ENCODE measurements at places on chromosomes 7 and 10.

GRCh38 chr10:14003517-14004184, 327.1 kb downstream of the FRMD4A start:
- DNase-seq = no peak

DNA sequence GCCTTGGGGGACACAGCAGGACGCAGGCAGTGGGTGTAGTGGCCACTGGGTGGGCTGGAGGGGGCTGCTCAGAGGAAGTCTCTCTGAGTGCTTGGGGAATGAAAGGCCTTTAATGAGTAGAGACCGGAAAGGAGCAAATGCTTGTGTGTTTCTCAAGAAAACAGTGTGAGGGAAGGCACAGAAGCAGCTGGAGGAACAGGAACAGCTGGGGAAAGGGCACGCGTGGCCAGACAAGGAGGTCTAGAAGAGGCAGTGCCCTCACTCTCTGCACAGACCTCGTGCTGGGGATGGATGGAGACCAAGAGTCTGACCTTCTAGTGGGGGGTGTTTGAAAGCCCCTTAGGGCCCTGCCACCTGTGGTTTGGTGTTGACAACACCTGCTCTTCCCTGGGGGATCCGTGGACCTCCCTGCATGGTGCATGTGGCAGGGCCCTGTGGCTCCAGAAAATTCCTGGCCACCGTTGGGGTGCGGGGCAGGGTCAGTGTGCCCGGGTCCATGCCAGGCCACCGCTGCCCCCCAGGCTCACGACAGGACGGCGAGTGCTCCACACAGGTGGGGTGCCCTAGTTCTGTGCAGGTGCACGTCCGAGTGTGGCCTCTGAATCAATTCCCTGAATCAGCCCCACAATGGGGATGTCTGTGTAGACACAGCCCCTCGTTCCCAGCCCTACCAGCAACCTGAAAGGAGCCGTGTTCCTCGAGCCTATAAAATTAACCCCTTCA, 25.9 kb upstream of the FAM20C start:
- no peak for DNase-seq

DNA sequence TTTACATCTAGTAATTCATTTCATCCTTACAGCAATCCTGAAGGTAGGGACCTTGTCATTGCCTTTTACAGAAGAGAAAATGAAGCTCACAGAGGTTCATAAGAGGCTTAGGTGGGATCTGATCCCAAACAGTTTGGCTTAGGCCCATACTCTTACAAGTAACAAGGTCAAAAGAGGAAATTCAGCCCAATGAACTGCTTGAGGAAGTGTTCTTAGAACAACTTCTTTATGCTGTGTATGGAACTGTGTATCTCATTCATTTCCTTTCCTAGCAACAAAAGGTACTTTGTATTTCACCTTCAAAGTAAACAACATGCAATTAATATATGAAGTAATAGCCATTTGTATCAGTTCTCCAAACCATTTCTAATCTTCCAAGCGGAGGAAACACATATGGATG, 79.3 kb downstream of the AVL9 start:
- DNase-seq = no peak

DNA sequence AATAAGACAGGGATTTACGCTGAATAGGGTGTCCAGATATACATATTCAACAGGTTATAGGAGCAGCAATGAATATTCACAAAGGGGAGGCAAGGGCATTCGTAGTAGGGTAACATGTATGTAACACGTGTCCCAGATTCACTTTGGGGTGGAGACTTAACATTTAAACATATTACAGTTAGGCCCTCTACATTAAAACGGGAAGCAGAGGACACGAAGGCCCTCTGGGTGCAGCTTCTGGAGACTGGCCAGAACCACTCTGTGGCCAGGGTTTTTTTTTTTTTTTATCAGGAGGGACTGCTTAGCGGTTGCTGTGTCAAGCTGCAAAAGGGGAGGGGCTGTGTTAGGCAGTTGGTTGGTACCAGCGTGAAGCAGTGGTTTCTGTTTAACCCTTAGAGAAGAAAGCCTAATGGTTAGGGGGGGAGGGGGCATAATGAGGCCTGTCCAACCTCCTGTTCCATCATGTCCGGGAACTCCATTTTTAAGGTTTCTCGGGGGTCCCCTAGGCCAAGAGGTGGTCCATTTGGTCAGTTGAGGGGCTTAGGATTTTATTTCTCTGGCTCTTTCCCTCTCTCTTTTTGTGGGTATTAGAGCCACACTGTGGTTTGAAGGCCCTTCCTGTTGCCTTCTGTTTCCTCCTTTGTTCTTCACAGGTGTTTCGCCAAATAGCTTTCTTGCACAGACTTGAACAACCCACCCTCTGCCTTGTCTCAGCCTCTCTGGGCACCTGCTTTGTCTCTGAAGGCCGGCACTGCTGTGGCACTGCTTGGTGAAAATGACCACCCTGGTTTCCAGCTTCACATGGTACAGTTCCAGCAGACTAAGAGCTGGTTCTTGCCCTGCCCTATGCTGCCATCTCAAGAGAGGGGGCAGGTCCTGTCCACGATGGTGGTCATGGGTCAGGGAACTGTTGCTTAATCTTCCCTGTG, 26.4 kb downstream of the PRF1 start:
- no peak for DNase-seq

DNA sequence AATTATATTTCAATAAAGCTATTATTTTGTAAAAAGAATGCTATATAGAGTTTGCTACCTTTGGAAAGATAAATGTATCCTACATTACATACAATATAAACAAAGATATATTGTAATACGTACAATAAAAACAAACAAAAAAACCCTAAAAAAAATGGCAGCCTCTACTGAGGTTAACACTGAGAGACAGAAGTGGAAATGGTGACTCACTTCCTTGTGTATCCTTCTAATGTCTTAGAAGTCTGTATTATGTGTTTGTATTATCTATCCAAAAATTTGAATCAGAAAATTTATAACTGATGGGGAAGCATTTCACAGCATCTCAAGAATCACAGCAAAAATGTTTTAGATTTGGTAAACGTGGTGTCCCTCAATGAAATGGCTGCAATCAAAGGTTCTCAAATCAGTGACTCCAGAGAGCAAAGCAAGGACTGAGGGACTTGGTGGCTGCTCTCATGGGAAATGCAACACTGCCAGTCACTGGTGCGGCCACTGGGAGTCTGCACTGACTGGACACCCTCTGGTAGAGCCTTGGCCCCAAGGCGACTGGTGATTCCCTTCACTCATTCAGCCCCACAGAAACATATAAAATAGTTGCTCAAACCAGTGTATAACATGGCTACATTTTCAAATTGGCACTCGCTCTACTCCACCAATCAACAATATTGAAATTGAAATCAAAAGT, 53.8 kb downstream of the PANK1 start:
- DNase-seq = no peak

DNA sequence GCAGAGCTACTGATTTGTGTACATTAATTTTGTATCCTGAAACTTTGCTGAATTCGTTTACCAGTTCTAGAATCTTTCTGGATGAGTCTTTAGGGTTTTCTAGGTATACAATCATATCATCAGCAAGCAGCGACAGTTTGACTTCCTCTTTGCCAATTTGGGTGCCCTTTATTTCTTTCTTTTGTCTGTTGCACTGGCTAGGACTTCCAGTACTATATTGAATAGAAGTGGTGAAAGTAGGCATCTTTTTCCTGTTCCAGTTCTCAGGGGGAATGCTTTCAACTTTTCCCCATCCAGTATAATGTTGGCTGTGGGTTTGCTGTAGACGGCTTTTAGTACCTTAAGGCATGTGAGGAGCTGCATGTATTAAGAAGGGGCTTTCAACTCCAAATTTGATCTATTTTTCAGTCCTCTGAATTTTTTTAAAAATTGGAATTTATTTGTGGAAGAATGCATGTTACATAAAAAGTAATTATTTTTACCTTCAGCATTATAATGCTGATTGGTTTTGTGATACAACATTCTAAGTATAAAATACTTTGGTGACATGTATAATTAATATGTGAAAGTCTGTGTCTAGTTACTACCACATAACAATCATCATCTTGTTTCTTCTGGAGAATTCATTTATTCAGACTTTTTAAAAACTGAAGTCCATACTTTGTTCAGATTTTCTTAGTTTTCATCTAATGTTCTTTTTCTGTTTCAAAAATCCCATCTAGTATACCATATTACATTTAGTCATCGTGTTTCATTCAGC, 49.6 kb downstream of the CPED1 start:
- DNase-seq = no peak

- DNase-seq = no peak
These were observed 155.1 kb downstream of the BICC1 start for GRCh38 chr10:58667658-58668310.

Data from left renal cortex interstitium (tissue), 4 donors.